Stimulated activated CD4-positive, alpha-beta T cell treated with anti-CD3 and anti-CD28 coated beads, Interleukin-4, amount 100 ng/mL, for 48 hours (primary cell): ENCODE measurements at places on chromosomes 7 and 10.

DNA sequence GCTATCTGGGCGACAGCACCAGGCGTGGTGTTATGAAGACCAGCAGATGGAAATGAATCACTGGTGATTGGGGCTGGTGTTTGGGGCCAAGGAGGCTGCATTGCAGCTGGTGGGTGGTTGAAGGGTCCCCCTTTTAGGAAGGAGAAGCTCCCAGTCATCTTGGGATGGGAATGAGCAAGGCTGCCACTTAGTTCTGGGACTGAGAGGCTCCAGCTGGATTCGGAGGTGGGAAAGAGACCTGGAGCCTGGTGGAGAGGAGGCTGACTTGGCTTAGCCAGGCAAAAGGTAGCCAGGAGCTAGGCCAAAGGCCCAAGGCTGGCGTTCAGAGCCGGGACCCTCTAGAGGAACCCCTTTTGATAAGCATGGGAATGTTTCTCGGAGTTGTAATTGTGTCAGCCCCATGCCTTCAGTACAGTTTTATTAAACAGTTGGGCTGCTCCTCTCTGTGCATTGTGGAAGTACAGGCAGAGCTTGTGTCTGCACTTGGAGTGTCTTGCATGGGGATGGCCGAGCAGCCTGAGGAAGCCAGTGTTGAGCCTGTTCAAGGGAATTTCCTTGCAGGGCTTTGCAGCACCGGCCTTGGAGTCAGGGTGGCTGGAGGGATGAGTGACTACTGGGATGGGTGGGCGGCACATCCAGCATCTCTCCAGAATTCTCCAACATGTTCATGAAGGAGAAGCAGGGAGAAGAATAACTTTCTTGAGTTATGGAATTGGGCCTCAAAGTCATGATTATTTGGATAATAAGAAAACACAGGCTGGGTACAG lies 234.9 kb downstream of the BAMBI start:
- DNase-seq: no peak

DNA sequence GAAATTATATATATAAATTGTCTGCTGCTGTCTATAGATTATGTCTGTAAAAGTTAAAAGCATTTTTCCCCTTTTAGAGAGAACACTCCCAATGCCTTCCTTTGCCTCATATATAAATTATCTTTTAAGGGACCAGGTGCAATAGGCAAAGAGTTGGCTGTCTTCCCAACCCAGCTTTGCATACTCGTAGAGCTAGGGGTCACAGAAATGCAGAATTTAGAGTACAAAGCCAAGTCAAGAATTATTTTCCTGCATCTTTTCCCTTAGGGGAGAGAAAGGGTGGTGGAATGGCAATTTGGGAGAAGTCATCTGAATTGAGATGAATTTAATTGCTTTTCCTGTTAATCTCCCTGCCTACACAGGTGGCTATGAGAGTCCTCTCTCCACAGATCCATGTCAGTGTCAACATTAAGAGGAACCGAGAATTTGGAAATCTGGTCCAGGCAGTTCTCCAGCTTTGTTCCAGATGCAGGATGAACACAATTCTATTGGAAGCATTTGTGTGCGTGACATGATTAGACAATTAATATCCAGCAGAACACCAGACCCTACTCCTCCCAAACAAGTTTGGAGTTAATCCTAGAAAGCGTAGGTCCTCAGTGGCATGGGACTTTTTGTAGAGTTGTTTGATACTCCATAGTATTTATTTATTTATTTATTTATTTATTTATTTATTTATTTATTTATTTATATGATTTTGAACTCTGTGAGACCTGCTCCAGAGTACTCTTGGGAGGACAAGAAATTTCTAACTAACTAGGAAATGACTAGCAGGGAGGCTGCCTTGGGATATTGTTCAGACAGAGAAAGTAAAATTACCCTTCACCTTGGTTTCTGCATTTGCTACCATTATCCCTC lies 80.3 kb upstream of the SKAP2 start:
- DNase-seq: no peak

DNA sequence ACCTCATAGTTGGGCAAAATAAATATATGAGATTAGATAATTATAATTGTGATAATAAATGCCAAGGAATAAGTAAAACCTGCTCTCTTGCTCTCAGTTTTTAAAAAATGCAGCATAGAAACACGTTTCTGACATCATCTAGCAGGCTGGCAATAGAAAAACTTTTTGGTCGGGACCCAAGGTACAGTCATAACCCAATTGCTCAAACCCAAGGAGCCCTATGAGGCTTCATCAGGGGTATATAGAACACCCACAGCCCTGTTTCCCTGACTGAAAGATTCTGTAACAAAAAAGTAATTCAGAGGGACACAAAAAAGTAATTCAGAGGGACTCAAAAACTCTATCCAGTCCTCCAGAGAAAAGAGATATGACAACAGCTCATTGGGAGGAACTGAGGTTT lies 3.8 kb downstream of the PDE1C start:
- no peak for DNase-seq

DNA sequence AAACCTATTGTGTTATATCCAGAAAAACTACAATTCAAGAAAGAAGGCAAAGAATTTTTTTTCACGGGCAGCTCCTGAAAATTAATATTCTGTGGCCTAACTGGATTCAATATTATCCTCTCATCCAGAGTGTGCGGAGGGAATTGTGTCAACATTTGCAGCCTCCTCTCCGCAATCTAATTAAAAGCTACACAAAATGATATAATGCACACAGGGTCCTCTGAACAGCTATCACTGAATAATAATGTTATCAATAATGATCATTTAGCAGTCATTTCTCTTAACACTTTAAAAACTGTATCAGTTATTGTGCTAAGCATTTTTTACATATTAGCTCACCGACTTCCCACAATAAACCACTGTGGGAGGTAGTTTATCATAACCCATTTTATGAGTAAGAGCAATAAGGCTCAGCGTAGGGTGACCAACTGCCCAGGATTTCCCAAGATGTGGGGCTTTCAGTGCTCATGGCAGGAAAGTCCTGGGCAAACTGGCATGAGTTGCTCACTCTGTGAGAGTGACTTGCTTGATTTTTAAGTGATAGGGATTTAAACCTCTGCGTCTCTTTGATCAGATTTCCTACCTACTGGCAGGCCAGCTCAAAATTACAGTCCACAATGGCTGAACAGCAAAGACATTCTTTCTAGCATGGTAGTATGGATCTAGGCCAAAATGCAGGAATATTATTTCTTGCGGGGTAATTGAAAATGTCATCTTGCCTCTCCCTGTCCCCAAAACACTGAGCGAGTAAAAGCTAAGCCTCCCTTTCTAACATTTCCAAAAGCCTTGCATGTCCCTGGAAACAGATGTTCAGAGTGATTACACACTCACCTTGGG lies 65.7 kb downstream of the AOAH start:
- no peak for DNase-seq

- DNase-seq: peak; percentile 87
These were observed 687 bp upstream of the KMT2E start for GRCh38 chr7:105013221-105013815.

DNA sequence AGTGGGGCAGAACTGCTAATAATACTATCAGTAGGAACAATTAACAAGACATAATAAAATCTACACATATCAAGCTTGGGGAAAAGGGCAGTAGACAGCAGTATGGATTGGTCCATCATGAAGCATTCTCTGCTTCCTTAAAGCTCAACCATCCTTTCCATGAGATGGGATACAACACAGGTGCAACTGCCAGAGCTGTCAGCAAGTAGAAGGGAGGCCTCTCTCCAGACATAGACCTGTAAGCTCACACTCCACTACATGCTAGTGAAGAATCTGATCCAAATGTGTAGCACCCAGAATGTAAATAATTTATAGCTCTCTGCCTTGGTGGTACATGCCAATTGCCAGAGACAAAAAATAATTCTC lies 41.5 kb upstream of the ANAPC16 start:
- DNase-seq: no peak

DNA sequence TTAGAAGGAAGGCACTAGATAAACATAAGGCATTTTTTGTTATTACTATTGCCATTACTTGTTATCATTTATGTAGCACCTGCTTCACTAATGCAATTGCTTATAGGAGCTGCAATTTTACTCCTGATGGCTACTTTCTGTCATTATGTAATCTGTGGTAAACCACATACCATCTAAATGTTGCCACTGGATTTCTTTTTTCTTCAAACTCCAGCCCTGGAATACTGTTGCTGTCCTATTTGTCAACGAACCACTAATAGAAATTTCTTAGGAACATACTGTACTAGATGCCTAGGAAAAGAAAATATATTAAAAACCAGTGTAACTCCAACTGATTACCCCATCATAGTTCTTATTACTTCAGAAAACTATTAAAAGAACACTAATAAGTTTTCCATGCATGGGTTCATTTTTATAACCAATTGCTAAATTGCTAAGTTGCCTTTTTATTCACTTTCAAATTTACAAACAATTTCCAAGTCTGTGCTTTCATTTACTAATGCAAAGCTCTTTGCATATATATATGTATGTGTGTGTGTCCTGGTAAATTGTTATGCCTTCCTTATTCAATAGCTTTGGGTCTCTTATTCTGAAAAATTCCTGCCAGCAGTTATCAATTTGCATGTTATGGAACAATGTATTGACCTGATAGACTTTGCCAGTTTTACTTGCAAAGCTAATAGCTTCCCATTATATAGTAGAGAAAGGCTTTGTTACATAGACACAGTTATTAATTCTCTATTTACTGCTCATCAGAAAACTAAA lies 287.4 kb downstream of the EXOC4 start:
- no peak for DNase-seq

DNA sequence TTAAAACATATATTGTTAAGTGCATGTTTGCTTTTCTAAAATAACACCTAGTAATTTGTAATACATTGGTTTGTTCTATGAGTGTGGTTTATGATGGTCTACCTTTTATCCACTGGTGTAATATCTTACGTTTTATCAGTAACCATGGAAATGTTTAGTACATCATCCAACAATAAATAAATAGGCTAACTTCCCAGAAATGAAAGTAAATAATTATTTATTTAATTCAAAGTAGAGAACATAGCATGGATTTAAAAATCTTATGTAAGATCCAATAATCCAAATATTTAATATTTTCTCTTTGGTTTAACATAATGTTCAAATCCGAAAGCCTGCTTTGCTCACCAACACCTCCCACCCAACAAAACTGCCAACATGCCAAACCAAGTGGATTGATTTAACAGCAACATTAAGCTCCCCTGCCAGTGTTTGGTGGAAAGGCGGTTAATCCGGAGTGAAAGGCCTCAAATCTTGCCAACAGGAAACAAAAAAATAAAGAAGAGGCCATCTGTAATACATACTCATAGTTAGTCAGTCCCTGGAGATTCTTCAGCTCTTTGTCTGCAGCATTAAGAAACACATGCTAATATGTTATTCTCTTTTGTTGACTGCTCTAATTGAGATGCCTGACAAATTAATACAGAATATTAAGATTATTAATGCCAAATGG lies 897.8 kb downstream of the CNTNAP2 start:
- no peak for DNase-seq

DNA sequence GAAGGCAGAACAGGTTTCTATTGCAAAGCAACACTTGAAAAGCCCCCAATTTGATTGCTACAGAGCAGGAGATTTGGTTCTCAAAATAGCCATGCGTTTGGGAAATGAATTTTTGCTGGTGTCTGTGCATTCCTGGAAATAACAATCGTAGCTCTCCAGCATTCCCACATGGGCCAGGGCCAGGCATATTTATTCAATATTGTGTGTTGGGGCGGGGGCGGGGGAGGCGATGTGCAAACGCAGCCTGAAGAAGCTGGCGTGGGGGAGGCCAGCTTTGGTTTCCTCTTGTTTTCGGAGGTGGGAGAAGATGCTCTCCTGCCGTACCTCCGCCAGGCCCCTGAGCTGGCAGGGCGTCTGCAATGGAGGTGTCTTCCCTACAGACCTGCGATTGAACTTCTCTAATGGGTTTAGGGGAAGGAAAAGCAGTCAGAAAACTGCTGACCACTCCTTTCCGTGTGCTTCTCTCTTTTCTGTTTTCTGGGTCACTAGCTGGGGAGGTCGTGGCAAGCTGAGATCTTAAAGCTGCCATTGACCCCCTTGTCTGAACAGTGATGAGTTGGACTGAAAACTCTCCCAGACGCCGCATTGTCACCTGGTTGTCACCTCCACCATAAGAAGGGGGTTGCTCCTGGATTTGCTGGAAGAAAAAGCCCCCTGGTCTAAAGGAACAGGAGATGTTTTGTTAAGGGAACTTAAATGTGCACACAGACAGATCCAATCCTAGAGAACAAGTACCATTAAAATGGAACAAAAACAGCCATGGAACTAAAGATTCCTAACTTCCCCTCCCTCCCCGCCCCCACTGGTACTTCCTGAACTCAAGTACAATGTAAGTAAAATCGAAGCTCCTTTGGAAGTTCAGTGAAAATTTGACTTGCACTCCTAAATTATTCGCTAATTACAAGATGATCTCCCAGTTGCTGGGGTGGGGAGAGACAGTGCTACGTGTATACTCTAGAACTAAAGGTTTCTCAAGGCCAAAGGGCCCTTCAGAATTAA lies 56.4 kb upstream of the HABP2 start:
- DNase-seq: no peak

GRCh38 chr7:28988091-28988490 lies 30.0 kb upstream of the TRIL start:
- no peak for DNase-seq

GRCh38 chr10:33117816-33118215 lies 159.8 kb upstream of the ITGB1 start:
- DNase-seq: no peak

DNA sequence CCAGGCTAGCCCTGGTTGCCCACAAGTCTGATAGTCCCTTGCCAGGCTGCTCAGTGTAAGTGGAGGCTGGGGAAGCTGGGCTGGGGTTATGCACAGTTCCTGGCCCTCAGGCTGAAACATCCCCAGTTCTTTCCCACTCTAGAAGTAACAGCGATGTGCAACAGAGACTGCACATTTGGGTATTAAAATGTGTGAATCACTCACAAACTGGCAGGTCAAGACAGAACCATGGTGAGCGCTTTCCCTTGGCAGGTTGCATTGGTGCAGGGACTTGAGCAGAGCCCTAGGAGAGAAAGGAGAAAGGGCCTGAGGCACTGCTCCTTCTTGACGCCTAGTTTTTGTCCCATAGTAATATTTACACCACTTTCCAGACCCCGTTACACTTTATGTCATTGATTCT lies 56.1 kb upstream of the SLC35B4 start:
- no peak for DNase-seq
